ENCODE measurements at places on chromosomes 6 and 20.

GRCh38 chr6:167031082-167031709 is 32.0 kb downstream of the CEP43 start:
- DNase-seq: no peak

GRCh38 chr20:23061734-23062561 is 12.5 kb upstream of the THBD start:
- DNase-seq: no peak

DNA sequence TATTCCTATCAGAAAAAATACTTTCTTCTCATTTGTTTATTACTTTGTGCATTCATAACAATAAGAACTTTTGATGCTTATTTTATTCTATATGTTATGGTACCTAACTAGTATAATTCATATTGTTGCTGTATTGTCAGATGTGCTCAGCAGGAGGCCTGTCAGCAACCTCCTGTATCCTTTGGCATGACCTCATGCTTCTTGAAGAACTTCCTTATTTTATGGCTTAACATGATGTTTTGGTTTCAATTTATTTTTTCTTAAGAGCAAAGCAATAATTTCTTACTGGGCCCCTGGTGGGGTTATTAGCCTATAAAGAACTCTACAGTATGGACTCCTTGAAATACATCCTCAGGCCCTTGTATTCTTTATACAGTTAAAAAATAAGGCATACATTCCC is 17.3 kb downstream of the GGTLC1 start:
- no peak for DNase-seq

DNA sequence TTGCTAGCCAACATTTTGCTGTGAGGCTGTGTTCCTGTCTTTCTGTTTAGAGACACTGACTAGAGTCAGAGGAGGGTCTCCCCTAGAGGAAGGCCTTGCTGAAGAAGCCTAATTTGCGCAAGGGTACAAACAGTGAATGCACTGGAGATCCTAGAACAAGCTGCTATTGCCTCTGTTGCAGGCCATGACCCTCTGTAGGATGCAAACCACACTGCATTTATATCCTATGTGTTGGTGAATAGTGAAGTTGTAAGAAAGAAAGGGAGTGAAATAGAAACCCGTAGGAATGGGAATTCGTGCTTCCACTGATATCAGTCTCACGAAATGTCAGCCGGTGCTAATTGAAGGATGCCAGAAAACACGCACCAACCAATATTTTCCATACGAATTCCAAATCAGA is 88.2 kb downstream of the GJA1 start:
- DNase-seq: no peak

DNA sequence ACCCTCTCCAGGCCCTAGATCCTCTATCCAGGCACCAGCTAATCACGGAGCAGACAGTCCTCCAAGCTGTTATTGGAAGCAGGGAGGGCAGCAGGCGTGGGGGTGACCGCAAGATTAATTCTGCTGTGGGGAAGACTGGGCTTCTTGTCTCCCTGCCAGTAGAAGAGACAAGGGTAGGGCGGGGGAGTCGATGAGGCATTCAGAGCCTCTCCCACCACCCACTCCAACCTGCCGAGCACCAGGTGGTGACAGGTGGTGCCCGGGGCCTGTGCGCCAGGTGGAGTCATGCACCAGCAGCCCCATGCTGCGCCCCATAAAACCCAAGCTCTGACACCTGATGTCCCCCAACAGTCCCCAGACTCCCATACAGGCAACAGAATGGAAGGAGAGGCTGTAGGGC is 89.6 kb downstream of the CDH22 start:
- no peak for DNase-seq

DNA sequence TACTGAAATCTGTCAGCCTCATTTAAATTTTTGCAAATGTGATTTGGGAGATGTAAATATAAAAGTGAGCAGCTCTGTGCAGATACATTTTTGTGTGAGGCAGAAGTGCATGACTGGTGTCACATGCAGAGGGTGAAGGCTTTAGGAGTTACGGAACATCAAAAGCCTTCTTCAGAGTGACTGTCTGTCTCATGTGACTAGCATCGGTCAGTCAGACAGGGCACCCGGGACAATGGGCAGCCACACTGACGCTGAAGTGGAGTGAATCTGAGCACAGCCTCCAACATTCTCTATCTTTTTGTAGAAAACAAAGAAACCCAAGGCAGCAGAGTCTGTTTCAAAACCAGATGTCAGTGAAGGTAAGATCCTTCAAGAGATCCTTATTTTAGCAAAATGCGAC is 7.9 kb upstream of the FAM209A start:
- no peak for DNase-seq

- no peak for DNase-seq
These were observed 85.3 kb upstream of the FYN start for GRCh38 chr6:111958534-111958933.

GRCh38 chr6:52324189-52324588 is 37.8 kb upstream of the PAQR8 start:
- DNase-seq: no peak

All from activated T-cell treated with anti-CD3 and anti-CD28 coated beads for 4 hours (primary cell).